ENCODE measurements at places on chromosomes 16 and 17.

- no peak for DNase-seq
Observed at GRCh38 chr17:43399839-43400328, 1.1 kb downstream of the ARL4D start.

DNA sequence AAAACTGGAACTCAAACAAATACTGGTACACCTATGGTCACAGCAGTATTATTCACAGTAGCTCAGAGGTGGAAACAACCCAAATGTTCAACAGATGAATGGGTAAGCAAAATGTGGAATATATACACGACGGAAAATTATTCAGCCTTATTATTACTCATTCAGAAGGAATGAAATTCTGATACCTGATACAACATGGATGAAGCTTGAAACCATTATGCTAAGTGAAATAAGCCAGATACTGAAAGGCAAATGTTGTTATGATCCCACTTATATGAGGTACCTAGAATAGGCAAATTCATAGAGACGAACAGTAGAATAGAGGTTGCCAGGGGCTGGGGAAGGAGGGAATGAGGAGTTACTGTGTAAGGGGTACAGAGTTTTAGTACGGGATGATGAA, 27.1 kb upstream of the MYLK3 start:
- DNase-seq: no peak

- DNase-seq: no peak
Observed at GRCh38 chr17:77285594-77286390, 145.0 kb downstream of the SEC14L1 start.

DNA sequence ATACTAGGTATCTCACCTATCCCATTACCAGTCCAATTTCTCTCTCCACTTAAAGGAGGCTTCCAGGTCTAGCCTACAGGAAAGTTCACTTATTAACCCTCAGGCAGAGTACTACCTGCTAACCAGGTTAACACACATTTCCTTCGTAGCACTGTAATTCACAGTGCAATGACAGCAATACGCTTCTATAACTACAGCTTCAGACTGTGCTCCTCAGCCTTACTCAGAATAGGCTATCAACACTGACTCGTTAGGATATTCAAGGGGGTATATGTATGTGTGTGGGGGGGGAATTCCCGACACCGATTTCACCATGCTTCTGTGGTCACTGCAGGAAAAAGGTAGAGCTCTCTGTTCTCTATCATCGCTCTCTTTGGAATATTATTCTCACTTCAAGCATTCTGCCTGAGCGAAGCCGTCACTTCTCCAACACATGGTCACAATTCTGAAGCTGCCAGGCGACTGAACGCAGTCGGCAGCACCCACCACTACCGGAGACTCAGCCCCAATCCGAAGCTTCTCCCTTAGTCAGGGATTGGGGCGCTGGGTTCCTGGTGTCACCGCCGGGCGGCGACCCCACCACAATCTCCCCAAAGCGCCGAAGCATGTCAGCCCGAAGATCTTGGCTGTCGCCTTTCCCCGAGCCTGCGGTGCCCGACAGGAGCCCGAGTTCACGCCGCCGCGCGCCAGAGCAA, 618 bp downstream of the GGA3 start:
- no peak for DNase-seq

GRCh38 chr17:68953340-68953997, 1.7 kb downstream of the ABCA8 start:
- no peak for DNase-seq

DNA sequence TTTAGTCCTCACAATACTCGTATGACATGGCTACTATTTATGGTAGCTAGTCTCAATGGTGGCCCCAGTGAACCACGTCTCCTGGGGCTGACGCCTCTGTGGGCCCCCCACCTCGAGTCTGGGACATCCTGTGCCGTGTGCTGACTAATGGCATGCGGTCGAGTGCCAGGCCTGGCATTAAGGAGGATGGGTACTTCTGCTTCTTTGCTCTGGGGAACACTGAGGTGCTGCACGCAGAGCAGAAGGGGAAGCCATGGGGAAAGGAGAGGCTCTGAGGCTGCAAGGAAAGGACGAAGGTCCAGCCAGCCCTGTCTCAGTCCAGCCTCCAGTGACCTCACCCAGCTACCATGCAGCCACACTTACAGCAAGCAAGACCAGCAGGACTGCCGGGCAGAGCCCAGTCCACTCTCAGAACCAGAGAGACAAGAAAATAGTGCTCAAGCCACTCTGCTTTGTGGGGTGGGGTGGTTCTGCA, 5.7 kb upstream of the MPRIP start:
- DNase-seq: no peak

DNA sequence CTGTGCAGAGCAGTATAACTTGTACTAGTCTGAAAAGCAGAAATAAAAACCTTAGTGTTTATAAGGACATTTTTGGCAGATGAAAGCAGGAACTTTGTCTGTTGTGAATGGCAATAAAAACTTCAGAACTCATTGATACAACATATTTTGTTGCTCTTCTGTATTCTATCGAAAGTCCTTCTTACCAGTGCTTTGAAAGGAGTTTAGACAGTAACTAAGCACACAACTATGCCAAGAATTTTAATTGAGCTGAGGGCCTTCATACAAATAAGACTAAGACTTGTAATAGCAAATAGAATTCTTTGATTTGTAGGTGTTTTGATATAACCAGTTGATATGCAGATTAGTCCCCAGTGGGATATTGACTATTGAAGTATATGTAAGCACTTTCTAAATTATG, 308.4 kb downstream of the ZFHX3 start:
- DNase-seq: no peak

DNA sequence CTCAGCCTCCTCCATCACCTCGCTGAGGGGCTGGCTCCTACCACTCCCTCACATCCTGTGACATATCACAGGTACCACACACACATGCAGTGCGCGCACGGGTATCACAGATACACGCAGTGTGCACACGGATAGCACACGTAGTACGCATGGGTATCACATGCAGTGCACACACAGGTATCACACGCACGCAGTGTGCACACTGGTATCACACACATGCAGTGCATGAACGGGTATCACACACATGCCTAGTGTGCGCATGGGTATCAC, 30.1 kb downstream of the ACSF3 start:
- DNase-seq: no peak

DNA sequence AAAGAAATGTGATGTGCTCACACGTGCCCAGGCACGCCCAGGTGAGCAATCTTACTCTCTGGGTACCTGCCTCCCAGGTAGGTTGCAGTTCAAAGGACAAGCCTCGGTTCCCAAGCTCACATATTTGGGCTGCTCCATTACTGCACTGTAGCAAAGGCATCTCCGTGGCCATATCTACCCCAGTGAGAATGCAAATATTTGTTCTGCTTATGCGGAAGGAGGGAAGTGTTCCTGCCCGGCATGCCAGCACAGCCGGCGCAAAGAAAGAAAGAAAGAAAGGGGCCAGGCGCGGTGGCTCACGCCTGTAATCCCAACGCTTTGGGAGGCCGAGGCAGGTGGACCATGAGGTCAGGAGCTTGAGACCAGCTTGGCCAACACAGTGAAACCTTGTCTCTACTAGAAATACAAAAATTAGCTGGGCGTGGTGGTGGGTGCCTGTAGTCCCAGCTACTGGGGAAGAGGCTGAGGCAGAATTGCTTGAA, 30.7 kb downstream of the SLC43A2 start:
- no peak for DNase-seq

GRCh38 chr16:19137201-19138128, 23.7 kb downstream of the ITPRIPL2 start:
- no peak for DNase-seq

- no peak for DNase-seq
Observed at GRCh38 chr17:78010759-78011158, 52.3 kb downstream of the TNRC6C start.

GRCh38 chr16:49980166-49980565, 44.9 kb upstream of the CNEP1R1 start:
- DNase-seq: no peak

DNA sequence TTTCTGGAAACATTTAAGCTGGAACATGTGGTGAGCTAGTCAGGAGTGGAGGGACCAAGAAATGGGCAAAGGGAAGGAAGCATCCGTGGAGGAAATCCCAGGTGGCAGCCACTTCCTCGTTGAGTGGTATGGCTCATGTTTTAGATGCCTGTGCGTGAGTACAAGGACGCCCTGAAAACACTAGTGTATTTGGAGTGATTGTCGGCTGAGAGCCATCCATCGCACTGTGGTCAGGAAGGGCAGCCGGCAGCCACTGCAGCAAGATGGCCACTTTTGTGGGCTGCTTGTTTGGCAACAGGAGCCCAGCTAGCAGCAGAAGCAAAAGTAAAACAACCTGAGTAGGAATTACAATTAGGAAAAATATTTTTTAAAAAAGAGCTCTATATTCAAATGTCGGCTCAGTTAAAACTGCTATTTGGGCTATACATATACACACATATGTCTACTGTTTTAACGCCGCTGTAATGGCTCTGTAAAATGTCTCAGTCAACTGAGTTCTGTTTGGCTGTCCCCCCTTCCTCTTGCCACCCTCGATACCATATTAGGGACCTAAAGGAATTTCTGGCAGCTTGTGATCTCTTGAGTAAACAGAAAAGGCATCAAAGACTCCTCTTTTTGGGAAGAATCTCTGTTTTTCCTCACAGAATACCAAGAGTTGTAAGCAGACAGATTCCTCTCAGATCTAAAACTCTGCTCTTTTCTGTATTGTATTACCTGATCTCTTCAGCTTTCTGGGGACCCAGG, 39.2 kb downstream of the BRD7 start:
- DNase-seq: no peak

DNA sequence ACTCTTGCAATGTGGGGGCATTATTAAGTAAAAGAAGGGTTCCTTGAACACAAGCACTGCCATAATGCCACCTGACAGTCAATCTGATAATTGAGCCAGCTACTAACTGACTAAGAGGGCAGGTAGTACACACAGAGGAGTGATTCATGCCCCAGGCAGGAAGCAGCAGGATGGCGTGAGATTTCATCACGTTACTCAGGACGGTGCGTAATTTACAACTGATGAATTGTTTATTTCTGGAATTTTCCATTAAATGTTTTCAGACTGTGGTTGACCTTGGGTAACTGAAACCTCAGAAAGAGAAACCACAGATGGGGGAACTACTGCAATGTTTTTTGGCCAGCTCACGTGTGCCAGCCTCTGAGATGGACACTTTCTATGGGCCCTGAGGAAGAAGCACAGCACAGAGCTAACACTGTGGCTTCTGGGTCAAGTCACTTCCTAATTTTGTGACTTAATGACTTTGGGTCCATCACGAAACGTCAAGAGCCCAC, 46.7 kb downstream of the C17orf67 start:
- no peak for DNase-seq

DNA sequence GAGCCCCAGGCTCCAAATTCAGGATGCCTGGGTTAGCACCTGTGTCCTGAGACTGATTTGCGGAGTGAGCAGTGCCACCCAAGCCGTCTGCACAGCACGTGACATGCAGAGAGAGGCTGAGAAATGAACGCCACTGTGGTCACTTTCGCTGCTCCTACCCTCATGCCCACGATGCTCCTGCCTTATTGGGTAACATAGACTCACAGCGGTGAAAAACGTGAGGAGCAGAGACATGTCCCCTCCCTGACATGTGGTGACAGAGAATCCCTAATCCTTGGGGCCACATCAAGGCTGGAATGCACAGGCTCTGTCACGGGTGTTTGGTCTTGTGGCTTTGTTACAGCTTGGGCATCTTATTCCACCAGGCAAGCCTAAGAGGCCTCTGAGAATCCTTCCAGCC, 52.1 kb upstream of the CACNG5 start:
- DNase-seq: no peak

- DNase-seq: no peak
Observed at GRCh38 chr16:77290451-77291115, 91.4 kb downstream of the SYCE1L start.

DNA sequence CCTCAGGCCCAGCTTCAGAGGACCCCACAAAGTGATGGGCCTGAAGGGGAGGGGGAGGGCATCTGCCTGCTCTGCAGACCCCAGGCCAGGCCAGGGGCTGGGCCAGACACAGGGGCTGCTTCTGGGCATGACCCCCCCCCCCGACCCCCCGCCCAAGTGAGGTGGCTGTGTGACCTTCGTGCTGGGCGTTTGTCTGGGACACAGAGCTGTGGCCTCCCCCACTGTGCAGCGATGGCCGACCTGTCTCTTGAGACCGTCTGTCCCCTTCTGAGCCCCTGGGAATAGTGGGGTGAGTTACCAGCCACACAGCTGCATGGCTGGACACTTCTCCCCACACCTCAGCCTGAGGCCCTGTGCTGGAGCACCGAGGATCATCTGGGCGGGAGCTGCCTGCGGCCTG, 34.8 kb upstream of the GNG13 start:
- no peak for DNase-seq

DNA sequence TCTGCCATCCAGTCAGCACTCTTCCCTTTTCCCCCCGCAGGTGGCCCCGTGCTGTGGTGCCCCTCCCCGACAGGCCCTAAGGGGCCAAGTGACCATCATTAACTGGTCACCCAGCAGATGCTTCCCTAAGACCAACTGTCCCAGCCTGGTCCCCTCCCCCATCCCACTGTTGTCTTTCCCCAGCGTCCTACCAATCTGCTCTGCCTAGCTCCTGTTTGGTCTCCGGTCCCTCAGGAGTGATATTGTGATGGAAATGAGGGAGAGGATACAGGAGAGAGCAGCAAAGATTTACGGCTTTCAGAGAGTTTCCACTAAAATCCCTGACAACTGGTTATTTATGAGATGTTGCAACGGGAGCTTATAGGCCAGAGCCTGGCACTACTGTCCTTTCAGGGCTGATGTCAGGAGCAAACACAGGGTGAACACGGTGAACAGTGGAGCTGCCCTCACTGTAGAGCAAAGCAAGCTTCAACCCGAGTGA, 1.4 kb upstream of the TTLL6 start:
- DNase-seq: no peak

DNA sequence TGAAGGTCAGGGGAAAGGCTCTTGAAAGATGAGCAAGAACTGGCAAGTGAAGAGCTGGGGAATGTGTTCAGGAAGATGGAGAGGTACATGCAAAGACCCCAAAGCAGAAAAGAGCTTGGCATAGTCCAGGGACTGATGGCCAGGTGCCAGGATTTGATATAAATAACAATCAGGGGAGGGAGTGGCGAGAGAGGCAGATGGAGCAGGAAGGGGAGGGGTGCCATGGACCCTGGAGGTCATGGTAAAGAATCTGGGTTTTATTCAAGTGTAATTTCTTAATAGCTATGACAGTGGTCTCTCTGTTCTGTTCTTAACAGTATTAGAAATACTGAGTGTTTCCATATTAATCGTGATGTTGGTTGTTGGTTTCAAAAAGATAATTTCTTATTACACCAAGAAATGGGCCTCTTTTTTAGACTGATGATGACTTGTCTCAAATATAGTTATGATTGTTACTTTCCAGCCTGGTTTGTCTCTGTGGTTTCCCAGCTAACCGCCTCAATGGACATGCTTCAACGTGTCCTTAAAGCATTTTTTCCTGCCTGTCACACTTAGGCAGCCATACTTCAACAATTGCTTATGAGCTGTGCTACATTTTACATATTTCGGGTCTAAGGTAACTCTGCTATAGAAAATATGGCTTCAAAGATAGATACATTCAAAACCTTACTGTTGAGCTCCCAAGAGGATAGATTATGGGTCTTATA, 49.4 kb downstream of the MYH10 start:
- DNase-seq: no peak

All from NCI-H1048 (cell line).